ENCODE measurements at places on chromosomes 6 and 20.
A peak's percentile ranks its signal among the peaks of the same experiment; 100 is the strongest.

DNA sequence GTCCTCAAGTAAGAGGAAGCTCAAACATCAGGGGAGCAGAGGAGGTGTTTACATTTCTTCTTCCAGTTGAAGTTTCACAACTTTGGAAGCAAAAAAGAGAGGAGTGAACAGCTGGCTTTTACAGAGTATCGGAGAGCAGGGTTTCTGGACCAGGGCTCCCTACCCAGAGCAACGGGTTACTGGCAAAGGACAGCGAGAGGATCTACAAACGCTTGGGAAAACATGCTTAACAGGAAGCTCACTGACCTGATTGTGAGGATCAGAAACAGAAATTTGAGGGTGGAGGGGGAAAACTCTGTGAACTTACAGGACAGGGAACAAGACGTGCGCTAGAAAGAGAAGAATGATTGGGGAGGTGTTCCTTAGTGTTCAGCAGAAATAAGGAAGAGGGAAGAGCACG is 85.7 kb upstream of the TAB2 start:
- DNase-seq = peak; percentile 57

DNA sequence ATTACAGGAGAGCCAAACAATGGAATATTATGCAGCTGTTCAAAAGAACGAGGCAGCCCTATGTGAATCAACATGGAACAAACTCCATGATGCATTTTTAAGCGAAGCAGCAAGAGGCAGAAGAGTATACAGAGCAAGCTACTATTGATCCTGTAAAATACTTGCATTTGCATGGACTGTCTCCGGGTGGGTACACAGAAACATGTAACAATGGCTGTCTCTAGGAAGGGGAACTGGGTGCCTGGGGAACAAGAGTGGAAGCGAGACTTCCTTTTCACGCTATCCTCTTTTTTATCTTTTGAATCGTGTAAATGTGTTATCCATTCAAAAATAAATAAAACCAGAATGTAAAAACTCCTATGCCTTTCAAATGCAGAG is 93.3 kb upstream of the SIRPA start:
- DNase-seq = no peak

DNA sequence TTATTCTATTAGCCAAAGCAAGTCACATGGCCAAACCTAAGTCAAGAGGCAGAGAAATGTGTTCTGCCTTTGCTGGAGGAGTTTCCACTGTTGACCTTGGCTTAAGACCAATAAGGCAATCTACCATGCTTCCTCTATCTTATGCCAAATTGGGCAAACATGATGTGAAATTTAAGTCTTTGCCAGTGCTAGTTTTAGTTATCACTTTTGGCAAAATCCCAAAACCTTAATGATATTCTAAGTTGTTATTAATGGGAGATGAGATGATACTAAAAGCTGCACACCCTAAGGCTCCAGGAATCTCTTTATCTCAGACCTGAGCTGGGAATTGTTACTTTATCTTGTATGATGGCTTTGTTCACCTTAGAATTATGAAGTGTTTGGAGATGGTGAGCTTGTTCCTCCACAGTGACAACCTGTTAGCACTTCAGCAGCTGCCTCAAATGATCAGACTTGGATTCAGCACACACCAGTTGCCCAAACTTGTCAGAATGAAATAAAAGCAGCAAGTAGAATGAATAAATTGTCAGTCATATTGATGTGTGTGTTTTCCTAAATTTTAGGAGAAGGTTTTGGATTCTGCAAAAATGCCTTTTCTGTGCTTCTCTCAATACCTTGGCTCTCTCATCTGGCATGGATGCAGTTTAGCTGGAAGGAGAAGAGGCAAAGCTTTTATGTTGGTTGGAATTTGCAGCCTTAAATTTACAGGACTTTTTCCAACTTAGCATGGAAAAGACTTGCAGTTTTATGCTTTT is 49.3 kb downstream of the RIN2 start:
- DNase-seq = peak; percentile 54

- DNase-seq = no peak
Observed at GRCh38 chr6:41722969-41723529, 12.4 kb downstream of the TFEB start.

DNA sequence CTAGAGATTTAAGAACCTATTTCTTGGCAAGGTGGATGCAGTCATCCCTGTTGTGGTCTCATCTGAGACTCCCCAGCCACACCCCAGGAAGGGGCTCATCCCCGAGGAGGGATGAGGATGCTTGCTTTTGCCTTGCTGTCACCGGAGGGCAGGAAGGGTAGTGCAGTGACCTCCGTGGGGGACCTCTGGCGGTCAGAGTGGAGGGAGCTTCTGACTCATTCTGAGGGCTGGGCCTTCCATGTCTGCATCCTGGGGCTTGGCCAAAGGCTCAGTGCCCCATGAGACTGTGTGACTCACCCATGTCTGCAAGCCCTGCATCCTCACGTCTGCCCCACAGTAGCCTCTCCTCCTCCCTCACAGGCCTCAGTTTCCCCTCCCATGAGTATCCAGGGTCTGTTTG is 38.7 kb downstream of the UQCC2 start:
- peak; percentile 95 for DNase-seq

- no peak for DNase-seq
Observed at GRCh38 chr6:113160306-113161017, 696.7 kb upstream of the MARCKS start.

DNA sequence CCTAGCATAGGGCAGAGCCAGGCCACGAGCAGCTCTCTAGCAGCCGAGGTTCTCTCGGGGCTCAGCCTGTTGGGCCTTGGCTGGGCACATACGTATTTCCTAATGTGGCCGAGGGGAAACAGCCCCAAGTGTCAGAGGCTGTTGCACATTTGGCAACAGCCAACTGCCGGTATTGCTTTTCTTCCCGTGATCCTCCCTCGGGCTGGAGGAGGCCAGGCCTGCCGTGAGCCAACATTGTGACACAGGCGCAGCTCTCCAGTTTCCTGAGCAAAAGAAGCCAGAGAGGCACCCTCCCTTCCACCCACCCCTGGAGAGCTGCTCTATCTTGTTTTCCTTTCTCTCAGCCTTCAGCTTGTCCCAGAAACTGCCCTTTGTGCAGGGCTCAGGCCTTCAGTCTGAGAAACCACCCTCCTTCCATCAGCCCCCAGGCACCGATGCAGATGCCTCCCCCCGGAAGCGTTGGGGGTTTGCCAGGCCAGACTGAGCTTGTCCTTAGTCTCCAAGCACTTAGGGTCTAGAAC is 5.1 kb upstream of the BPI start:
- DNase-seq = peak; percentile 46

GRCh38 chr20:49680484-49680883 is 33.2 kb downstream of the B4GALT5 start:
- DNase-seq = no peak

DNA sequence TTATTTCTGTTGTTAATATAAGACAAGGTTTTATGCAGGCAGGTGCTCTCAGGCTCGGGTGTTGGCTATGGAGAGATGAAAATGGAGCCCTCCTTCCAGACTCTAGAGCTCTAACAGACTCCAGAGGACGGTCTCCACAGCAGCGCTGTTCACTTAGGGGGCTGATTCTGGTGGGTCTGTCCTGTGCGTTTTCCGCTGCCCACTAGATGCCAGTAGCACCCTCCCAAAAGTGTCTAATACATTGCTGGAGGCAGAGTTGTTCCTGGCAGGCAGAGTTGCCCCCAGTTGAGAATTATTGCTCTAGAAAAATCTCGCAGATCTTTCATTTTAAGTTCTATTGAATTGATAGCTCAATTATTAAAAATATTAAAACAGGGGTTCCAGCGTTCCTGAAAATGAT is 109.9 kb downstream of the MAP3K4 start:
- peak; percentile 11 for DNase-seq

- no peak for DNase-seq
Observed at GRCh38 chr6:136618086-136618485, 67.9 kb upstream of the MAP7 start.

- DNase-seq = peak; percentile 16
Observed at GRCh38 chr20:40797425-40797824, 108.4 kb upstream of the MAFB start.

DNA sequence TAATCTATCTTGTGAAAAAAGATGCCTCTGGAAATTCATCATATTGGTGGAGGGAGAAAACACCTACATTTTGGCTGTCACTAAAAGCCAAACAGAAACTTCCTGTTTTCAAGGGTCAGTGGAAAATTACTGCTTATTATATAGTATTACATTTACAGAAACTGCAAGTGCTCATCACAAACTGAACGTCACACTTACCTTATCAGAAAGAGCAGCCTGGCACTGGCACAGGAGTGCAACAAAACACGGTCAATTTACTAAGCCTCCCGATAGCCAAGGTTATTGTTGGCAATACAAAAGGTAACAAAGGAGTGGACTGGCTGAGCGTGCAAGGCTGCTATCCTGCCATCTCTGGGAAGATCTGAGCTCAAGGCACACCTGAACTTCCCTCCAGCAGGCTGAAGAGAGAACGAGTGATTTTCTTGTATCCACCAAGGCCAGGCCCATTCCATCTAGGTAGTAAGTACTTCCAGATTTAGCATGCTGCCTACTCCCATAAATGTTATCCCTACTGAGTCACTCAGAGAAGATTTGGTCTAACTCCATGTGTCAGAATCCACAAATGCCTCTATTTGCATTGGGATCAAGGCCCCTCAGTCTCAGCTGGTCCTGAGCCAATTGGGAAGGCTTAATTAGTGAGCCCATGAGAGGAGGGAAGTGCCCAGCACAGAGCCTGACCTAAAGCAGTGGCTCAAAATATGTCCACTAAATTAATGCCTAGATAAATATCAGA is 399.8 kb downstream of the BTBD9 start:
- peak; percentile 27 for DNase-seq

DNA sequence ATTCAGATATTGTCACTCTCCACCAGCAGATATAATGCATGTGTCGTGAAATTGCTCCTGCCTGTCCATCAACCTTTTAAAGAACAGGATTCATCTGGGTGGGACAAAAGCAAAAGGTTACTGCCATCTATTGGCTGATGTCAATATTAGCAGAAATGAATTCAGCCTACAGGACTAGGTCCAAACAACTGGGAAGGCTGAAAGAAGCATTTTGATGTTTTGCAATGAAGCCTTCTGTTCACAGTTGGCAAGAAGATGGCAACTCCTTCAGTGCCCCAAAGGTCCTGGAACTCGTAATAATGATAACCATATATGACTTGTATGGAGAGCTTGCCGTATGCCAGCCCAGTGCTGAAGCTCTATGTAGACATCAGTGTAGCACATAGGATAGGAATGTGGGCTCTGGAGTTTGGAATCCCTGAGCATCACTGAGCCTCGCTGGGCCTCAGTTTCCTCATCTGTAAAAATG is 7.5 kb downstream of the BCAS1 start:
- DNase-seq = peak; percentile 43

Data from astrocyte of the spinal cord (primary cell).